Fibroblast of skin of left biceps (primary cell): ENCODE measurements at places on chromosomes 4 and X.

DNA sequence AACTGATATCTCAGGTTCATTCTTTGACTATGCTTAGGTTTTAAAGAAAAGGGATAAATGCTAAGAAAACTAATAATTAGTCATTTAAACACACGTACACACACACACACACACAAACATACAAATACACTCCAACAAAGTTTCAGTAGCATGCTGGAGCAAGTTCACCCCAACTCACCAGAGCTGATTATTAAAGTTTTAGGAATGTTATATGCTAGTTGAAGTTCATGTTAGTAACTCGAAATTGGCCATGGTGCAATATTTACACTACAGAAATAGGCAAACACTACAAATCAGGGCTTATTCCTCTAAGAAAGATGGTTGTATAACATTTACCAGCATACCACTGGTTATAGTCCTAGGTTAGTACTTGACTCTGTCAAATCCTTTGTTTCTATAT is 384.0 kb upstream of the DIPK2B start:
- no peak for DNase-seq

GRCh38 chr4:120939693-120940092 is 17.2 kb upstream of the PRDM5 start:
- no peak for DNase-seq

DNA sequence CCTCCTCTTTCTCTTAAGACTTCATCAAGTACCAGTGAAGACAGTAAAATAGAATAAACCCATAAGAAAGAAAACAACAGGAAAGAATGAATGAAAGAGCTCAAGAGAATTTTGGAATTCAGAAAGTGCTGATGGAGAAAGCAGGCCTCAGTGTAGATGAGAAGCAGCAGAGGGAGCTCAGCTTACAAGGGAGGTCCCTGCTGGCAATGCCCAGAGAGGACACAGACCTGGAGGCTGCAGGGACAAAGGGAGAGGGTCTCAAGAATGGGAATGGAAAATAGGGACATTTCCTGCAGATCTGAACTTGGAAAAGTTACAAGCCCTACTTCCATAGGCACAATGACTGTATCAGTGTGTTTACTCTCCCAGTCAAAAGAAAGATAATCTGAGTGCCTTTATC is 64.5 kb upstream of the MAGEA10 start:
- DNase-seq = no peak

GRCh38 chr4:123631786-123632692 is 235.4 kb downstream of the SPRY1 start:
- DNase-seq = no peak

GRCh38 chrX:100673397-100673953 is 29.5 kb downstream of the SRPX2 start:
- DNase-seq = no peak

- no peak for DNase-seq
These were observed 45.9 kb downstream of the ABLIM2 start for GRCh38 chr4:8112672-8113071.

DNA sequence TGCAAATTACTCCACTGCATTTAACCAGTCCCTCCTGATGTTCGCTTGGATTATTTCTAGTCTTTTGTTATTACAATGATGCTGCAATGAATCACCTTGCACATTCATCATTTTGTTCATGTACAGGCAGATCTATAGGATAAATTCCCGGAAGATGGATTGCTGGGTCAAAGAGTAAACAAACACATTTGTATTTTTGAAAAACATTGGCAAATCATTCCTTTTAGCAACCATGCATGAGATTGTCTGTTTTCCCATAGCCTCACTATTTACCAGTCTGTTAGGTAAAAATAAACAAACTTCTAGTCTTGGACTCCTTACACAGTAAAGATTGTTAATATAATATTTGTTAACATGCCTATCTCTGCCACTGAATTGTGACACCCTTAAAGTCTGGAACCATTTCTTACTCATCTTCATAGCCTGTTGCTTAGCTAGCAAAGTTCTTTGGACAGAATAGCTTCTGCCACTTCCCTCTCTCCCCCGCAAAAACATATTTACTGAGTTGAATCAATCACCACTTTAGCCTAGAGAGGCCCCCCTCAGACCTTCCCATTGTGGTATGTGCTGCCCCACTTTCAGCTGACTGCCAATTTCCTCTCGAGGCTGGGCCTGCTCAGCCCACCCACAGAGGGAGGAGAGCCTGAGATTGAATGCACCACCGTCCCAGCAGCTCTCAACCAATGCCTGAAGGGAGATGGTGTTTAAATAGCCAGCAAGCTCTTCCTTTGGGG is 108.4 kb upstream of the ATXN3L start:
- peak; percentile 77 for DNase-seq

DNA sequence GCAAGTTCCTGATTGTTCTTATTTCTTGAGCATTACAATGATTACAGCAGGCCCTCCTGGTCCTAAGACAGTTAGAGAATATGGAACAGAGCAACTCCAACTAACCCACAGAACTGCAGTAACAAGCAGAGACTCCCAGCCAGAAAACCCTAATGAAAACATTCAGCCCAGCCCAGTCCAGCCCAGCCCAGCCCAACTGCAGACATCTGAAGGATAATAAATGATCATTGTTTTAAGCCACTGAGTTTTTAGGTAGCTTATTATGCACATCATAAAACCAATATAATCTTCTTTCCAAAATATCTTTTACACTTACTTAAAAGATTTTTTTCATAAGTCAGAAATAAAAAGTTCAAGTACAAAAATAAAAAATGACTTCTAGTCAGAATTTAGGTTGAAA is 51.3 kb downstream of the SPOCK3 start:
- no peak for DNase-seq

DNA sequence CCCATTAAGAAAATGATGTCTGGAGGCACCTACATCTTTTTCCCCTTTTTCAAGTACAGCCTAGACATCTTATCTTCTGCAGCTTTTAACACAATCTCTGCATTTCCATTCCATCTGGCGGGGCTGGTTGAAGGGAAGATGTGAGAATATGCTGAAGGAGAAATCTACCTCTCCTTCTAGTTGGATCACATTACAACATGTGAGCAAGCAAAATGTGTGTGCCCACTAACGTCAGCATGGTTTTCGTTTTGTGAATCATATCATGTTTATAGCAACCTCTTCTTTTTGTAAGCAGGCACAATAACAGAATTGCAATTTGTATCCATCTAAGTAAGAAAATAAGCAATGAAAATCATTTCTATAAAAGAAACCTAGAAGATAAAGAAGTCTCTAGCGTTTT is 28.9 kb upstream of the MID1 start:
- no peak for DNase-seq

DNA sequence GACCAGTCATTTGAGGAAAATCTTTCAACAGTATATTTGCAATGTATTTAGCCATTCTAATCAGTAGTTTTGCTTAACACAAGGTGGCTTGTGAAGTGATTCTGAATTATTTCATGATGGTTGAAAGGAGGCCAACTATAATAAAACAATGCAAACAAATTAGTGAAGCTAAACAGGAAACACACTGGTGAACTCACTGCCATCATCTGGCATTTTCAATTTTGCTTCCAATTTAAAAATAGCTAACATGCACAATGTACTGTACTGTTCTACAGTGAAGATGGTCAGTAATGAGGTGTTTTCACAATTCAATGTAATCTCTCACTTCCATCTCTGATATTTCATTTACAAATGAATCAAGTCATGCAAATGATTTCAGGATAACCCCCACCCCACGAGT is 31.1 kb downstream of the PGRMC2 start:
- no peak for DNase-seq
